ENCODE measurements at places on chromosomes 12 and 14. TPM values are rescaled to one million over a fixed set of nuclear protein-coding genes. Genes with fewer than 3 reads are reported as not detected.

Gene CYP27B1
- polyA plus RNA-seq = 33.4 TPM

Gene KLHDC1
- polyA plus RNA-seq = 2.3 TPM

Gene SLC38A4
- polyA plus RNA-seq = 7.4 TPM

Gene C12orf50
- polyA plus RNA-seq = not detected

Gene MDGA2
- not detected for polyA plus RNA-seq

DNA sequence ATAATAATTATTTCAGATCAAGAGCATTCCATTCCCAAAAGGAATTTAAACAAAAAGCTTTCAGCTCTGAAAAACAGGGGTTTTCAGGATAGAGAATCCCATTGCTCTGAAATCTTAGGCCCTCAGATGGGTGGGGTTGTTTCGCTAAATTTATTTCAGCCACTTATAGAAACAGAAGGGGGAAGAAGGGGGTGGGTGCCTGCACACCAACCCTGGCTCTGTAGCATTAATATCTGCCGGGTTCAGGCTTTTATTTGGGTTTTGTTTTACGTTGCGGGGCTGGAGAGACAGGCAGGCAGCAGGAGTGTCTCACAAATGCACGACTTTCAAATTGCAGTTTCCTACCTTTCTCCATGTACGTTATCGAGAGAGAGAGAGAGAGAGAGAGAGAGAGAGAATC, 12.5 kb upstream of the ZFP36L1 start:
- DNase-seq = peak; percentile 0

GRCh38 chr12:117774941-117775775, 193.6 kb downstream of the KSR2 start:
- no peak for DNase-seq

DNA sequence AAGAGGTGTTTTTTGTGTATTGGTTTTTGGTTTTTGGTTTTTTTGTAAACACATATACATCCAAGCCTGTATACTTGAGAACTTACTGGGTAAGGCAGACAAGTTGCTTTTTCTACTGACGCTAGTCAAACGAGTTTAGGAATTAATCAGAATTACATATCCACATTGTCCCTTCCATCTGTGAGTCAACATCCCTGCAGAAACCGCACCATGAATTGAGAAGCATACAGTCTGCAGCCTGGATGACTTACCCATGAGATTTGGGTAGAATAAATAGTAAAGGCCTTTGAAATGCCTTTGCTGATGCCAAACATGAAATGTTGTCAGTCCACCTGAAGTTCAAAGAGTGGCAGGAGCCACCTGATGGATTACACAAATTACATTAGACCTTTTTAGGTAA, 21.4 kb upstream of the C12orf42 start:
- no peak for DNase-seq

DNA sequence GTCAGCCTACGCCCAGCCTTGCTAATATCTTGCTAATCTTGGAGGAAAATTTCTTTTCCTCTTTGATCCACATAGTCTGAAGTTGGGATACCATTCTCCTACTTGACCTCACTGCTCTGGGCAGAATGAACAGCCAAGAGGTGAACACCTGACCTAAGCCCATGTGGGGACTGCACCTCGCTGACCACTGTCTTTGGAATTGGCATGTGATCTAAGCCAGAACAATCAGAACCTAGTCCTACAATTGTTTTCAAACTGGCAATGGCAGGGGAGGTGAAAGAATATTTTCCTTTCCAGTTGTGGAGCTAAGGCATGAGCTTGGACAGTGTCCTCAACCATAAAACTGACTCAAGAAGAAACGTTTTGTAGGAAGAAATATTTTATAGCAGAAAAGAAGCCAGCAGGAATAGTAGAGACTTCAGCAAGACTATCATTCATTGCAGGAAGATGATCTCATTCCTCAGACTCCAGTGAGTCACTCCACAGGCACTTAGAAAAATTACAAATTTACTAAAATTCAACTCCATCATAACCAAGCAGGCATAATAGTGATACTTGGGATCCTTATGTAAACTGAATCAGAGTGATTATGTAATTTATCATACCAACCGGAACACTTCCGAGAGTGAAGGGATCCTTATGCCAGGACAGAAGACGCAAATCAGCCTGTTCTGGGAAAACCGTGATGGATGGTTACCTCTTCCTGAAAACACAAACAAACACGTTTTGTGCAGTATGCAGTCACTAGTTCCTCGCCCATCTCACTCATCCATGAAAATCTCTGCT, 14.7 kb downstream of the PTPRO start:
- DNase-seq = no peak

DNA sequence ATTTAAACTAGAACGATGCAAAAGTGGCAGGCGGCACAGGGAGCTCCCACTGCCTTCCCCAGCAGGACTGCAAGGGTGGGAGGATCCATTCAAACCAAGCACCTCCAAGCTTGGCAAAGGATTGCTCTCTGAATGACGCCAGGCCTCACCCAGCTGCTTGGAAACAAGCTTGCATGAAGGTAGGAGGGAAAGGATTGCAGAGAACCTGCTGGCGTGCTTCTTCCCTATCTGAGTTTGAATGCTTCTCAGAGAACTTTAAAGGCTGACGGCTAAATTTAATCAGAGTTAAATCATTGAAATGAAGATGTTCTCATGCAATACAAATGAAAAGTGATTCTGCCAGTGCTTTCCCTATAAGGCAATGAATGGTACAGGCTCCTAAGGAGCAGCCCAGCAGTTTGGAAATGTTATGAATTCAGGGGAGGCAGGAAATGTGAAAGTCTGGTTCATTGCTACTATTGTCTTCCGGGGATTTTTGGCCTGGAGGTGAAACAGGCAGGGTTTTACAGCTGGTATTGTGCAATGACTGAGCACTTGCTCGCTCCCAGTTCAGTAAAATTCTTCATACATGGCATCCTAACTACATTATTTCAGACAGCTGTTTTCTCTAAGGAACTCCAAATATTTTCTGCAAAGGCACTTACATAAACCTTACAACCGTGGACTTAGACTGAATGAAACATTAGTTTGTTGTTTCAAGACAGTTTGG, 31.9 kb upstream of the DUSP6 start:
- peak; percentile 44 for DNase-seq

DNA sequence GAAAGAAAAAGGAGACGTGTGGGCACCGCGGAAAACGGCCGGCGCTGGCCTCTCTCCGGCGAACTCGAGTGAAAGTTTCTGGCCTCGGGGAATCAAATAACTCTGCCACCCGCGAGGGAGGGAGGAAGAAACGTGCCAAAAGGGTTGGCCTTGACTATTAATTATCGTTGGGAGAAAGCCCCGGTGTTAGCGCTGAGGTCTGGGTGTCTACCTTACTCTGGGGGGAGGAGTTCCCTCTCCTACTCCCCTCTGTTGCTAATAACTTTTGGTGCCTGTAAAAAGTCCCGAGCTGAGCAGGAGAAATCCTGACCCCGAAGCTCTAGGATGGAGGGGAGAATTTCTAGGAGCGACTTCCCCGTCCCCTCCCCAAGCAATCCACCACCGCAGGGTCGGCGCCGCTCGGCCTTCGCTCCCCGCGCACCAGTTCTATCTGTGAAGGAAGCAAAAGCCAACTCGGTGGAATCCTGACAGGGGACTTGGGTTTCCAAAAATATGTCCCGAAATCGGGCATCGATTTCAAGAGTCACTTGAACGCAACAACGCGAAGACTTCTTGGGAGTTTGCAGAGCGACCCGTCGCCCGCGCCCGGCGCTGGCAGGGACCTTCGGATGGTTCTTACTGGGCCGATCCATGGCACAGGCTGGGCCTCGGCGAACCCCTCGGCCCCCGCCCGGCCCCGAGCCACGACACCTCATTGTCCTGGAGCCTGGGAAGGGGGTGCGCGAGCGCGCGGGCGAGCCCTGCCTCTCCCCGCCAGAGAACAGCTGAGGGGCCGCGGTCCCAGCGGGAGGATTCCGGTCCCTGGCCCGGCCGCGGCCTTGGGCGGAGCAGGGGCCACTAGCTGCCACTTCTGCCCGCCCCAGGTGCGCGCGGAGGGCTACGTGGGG, 1.7 kb downstream of the OTX2 start:
- DNase-seq = peak; percentile 69

Measured in kidney (tissue), 22 donors.